LoVo (cell line): ENCODE measurements at places on chromosomes 16 and 17.

GRCh38 chr16:23836404-23837311 is 875 bp downstream of the PRKCB start:
- no peak for DNase-seq

GRCh38 chr16:795580-796229 is 4.8 kb downstream of the GNG13 start:
- DNase-seq: no peak

GRCh38 chr17:32520104-32520701 is 33.4 kb downstream of the CDK5R1 start:
- no peak for DNase-seq

- no peak for DNase-seq
These were observed 21.8 kb downstream of the SREBF1 start for GRCh38 chr17:17815062-17815406.

DNA sequence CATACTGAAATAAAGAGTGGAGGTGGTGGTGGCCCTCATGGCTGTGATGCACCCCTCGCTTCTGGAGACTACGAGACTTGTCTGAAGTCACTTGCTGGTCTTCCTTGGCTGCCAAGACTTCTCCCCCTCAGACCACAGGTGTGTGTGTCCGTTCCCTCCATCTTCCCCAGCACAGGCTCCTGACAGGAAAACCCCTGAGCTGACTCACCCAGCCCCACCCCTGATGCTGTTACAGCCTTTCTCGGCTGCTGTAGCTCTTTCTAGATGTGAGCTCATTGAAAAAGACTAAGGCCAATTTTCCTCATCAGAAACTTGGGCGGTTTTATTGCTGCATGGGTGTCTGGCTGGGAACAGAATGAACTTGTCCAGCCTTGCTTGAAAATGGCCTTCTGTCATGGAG is 296.9 kb downstream of the TMEM114 start:
- no peak for DNase-seq

DNA sequence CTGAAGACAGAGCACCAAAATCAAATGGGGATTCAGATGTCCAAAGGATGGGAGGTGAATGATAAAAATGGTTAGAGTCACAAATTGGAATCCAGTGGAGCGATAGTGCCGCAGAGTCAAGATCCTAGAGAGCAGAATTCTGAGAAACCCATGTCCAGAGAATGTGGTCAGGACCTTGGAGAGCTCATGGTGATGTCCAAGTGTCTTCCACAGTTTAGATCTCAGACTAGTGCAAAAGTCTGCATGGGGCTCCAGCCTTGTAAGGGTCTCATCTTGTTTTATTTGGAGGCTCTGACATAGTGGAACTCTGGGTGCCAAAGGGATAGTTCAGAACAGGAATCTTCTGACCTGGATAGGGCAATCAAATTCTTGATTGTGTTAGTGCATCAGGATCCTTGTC is 245.9 kb upstream of the HSBP1 start:
- DNase-seq: no peak

DNA sequence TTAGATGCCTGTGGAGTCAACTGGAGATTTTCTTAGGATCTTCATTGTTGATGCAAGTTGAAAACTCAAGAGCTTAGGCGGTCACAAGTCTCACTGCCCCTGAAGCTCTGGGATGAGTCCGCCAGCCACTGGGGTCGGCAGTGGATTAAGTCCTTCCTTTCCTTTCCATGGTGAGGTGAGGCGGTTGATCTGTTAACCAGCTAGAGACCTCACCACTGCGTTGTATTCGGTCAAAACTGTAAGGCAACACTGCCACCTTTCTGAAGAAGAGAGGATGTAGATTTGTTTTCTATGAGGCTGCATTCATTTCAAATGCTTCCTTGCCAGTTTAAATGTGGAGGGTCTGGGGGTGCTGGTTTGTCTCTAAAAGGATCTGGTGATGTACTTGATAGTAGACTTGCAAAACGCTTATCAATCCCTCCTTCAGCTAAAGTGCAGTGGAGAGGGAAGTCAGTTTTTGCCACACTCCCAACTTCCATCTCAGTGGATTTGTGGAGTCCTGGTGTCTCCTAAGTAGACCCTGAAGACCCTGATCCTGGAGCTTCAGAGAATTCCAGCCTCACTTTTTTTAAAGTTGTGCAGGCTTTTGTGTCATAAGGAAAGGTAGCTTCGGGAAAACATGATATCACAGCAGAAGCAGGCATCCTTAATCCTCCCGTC is 1.7 kb downstream of the MYOCD start:
- no peak for DNase-seq

DNA sequence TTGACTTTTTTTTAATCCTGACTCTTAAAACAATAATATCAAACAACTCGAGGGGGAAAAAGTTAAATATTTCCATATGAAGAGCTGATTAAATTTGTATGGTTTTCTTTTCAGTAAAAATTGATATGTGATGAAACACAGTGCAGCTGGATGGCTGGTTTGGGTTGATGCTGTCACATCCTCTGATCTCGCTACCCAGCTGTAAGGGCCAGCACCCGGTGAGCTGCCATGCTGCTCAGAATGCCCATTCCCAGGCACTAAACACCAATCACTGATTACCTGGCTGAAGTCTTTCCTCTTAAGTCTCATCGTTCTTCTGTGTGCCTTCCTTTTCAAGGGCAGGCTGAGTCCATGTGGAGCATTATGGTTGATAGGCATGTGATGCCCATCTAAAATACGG is 234.3 kb downstream of the IRX3 start:
- DNase-seq: no peak
